ENCODE measurements at places on chromosomes 7 and 10.

- DNase-seq = no peak
These were observed 268.2 kb upstream of the POT1 start for GRCh38 chr7:125197731-125198393.

DNA sequence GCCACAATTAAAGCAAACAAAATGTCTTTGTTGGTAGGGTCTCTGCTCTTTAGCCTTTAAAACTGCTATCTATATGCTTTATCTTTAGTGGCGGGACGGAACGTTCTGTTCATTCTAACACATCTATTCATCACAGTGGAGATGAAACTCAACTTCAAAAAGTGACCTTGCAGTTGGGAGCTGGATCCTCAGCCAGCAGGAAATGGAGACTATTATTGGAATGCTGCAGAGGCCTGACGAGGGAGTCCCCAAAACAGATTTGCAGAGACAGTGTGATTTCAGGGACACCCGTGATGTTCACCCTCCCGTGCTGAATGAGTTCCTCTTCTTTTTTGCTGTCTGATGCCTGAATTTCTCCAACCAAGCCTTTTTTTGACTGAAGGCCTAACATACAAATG, 306.0 kb upstream of the SHH start:
- DNase-seq = no peak

DNA sequence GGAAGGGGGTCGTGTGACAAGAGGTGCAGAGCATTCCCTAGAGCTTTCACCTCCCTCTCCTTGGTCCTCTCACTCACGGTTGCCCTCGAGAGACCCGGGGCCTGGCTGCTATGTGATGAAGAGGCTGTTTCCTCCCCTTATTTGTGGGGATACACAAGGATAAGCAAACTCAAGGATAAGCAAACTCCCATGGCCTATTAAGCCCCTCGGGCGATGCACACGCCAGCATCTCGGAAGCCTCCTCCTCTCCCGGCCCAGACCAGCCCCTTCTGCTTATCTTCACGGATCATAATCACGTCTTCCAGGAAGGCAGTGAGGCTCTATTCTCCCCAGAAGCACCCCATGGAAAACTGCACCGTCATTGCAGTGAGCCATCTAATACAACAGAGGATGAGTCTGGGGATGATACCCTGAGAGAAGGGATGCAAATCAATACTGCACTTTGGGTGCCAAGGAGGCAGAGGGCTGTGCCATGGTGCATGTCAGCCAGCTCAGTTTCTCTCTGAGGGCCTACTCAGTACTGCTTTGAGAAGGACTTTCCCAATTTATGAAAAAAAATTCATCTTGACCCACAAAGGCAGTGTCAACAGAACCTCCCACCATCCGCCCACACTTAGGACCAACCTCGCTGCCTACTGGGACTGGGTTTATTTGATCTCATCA, 22.2 kb downstream of the TMEM273 start:
- no peak for DNase-seq

DNA sequence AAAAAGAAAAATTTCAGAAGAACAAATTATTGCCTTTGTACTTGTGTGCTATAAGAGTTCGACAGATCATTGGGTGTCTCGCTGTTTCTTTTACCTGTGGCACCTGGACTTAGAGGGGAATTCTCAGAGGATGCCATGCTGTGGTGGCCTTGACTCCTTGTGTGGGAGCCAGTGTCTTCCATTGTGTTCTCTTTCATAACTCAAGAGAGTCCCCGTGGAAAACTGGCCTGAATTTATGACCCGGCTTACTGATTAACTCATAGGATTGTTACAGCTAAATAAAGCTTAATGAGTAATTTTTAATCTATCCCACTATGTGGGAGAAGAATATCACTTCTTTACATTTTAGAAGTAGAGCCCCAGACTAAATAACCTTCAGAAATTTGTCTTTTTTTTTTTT, 54.5 kb downstream of the UBE3C start:
- no peak for DNase-seq

GRCh38 chr10:77638321-77639101, 903 bp upstream of the KCNMA1 start:
- peak; percentile 74 for DNase-seq

DNA sequence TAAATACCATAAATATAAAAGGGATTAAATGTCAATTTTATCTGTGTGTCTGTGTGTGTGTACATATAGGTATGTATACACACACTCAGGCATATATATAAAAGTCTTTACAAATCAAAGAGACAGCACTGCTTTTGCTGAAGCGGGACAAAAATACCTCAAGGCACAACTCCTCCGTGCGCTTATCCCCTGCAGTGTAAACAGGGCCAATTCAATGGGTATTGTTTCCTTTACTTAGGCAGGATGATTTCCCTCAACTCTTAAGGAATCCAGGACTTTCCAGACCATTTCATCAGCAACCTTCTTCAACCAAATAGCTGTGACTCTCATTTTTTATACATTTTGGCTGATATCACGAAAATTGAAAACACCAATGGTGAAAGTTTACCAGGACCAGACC, 227.7 kb downstream of the CRPPA start:
- no peak for DNase-seq

DNA sequence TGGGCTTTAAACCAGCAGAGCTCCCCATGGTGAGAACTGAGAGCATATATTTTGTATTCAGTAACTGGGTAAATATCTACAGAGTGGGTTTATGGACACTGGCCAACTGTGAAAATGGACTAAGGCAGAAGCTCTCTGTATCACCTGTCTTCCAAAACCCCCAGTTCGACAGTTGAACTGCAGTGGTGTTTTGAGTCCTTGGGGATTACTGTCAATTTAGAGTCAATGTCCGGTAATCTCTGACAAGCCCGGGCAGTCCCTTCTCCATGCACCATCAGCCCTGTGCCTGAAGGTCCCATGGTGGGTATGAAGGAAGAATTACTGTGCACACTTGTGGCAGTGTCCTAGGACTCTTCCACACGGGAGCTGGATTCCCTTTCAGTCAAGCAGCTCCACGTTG, 235.0 kb downstream of the CCSER2 start:
- DNase-seq = no peak

DNA sequence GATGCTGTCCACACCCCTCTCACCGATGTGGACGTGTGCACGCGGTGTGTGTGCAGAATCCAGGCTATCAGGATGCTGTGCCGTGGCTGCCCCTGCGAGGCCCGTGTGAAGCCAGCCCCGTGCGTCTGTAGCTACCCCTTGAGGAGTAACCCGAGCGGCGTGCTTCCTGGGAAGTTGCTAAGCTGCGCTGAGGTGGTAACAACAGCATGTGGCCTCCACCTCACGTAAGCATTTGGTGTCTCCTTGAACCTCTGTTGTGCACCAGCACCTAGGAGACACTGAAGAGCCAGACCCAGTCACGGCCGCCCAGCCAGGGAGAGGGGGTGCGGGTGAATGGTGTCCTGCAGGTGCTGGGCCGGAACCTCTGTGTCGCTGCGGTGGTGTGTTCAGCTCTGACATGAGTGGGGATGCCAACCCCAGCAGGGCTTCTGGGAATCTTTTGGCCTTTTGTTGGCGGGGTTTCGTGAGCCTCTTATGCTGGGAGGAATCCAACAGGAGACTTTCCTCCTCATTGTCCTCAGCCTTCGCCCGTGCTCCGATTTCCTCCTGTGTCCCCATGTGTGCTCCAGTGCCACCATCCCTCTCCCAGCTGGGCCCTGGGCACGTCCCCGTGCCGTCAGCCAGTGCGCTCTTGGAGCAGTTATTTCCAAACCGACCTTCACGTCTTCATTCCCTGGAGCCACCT, 60.4 kb downstream of the DNAJB6 start:
- no peak for DNase-seq

DNA sequence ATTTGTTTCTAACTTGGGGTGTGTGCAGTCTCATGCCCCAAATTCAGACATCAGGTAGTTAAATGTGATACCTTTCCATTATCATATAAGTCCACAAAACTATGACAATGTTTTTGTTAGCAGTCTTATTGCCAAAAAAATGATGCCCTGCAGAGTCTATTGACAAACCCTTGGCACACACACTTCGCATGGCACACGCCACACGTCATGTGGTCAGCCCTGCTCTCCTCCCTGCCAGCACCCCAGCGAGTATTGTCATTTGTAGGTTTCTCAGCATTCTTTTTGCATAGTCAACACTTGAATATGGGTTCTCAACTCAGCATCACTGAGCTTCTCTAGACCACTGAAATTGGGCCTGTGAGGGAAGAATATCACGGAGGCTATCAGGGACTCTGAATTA, 356.0 kb downstream of the INHBA start:
- no peak for DNase-seq

DNA sequence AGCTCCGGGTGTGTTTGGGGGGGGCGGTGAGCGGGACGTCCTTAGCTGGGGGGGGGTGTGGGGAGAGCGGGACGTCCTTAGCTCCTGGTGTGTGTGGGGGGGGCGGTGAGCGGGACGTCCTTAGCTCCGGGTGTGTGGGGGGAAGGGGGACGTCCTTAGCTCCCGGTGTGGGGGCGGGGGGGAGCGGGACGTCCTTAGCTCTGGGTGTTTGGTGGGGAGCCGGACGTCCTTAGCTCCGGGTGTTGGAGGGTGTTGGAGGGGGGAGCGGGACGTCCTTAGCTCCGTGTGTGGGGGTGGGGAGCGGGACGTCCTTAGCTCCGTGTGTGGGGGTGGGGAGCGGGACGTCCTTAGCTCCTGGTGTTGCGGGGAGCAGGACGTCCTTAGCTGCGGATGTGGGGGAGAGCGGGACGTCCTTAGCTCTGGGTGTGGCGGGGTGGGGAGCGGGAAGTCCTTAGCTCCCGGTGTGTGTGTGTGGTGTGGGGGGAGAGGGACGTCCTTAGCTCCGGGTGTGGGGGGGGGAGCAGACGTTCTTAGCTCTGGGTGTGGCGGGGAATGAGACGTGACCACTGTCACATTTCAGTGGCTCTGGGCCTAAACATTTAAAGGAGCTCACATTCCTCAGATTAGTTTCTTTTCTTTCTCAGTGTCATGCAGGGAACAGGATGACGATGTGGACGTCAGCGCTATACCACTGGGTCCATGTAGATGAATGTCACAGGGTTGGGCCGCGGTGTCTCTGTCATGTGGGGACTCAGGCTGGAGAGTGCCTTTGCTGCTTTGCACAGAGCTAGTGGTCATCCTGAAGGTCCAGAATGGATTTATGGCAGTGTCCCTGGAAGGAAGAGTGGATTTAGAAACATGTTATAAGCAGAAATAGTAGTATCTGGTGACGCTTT, 7.5 kb downstream of the DYNC2I1 start:
- DNase-seq = peak; percentile 85

DNA sequence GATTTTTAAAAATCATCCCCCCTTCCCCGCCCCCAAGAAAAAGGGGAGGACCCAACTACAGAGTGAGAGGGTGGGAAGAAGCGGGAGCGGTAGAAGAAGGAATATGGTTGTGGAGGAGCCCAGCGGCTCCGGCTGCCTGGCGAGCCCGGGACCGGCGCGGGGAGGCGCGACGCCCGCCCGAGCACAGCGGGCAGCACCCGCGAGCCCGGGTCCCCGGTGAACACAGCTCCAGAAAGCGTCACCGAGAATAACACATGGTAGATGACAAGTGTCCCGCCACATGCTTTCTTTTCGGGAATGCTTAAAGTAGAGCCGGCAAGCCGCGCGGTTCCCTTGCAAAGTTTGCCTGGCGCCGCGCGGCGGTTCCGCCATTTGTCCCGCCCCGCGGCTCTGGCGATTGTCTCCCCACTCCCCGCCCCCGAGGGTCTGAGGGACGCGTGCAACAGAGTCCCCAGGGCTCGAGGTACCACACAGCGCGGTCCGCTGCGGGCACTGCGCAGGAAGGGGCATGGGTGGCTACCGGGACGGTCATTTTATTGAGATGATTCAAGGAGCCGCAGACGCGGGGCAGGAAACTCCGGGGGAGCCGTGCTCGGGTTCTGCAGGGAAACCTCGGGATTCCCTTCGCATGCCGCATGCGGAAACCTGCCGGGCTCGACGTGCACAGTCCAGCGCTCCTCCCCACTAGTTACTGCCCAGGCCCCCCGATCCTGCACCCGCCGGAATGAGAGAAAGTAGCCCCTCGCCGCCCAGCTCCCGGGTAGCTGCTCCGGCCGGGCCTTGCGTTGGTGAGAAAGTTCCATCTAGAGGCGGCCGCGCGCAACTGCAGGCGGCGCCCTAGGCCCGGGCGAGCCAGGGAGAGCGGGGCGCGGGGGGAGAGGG, 781 bp upstream of the GRM8 start:
- no peak for DNase-seq

DNA sequence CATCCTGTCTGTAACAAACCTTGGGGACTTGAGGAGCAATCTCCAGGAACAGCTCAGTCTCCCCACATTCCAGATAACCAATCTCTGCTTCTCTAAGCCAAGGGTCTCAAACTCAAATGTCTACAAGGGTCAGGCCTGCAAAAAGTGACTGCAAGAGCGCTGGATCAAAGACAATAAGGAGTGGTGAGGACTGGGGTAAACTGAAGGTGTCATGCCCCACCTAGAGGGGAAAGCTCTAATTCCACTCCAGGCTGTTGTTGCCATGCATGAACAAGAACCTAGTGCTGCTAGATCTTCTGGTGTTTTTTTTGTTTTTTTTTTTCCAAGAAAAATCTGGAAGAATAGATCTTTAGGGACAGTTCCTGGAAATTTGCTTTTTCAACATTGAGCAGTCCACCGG, 117.9 kb upstream of the MACROH2A2 start:
- DNase-seq = no peak

- no peak for DNase-seq
These were observed 14.4 kb upstream of the SRPK2 start for GRCh38 chr7:105403128-105403527.

DNA sequence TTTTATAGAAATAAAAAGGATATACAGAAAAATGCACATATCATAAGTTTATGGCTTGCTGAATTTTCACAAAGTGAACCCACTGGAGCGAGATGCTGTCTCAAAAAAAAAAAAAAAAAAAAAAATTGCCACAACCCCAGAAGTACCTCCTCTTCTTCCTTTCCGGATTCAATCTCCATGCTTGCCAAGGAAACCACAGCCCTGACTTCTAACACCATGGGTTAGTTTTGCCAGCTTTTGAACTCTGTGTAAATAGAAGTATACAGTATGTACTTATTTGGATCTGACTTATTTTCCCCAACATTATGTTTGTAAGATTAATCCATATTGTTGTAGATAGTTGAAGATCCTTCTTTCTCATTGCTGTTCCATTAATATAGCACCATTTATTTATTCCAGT, 40.0 kb downstream of the FANK1 start:
- no peak for DNase-seq

DNA sequence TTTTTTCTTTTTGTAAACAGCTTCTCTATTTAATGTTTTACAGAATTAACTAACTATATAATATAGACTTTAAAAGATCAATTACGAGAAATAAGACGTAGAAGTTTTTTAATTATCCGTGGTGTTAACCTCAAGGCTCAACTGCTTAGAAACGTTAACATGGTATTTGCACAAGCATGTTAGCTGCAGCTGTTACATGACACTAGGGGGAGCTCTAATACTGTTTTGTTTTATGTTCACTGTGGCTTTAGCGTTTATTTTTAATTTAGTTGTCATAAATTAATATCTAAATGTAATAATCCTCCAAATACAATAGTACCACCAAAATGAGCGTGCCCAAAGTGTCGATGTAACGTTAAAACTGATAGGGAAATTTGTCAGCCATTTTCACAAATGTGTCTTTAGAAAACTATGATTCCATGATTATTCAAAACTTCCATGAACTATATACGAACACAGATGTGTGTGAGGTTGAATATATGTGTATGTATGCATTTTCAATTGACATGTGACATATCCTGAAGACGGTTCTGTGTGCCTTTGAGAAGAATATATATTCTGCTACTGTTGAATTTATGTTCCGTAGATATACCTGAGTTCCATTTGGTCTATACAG, 828.8 kb upstream of the MBL2 start:
- no peak for DNase-seq
